ENCODE measurements at places on chromosomes 7 and 10.

DNA sequence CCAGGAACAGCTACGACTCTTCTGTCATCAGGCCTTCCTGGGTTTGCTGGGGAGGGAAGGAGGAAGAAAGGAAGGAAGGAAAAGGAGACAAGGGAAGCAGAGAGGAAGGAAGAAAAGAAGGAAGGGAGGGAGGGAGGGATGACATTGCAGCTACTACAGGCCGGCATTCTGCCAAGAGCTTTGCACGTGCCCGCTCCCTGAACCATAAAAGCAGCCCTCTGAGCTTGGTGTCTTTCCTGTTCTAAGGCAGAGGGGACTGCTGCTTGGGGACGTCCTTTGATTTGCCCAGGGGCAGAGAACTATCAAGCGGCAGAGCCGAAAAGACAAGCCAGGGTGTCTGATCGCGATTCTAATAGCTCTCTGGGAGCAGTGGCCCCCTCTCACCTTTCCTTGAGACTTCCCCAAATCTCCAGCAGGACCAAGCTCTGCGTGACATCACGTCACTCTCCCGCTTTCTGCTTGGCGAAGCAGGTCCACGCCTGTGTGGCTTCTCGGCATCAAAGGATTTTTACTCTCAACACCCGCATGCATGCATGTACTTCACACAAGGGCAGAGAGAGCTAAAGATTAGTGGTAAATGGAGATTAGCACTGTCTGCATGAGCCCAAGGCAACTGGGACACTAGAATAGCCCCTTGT lies 167.8 kb upstream of the AUTS2 start:
- no peak for DNase-seq

GRCh38 chr10:90326498-90327267 lies 531.2 kb downstream of the HTR7 start:
- no peak for DNase-seq

DNA sequence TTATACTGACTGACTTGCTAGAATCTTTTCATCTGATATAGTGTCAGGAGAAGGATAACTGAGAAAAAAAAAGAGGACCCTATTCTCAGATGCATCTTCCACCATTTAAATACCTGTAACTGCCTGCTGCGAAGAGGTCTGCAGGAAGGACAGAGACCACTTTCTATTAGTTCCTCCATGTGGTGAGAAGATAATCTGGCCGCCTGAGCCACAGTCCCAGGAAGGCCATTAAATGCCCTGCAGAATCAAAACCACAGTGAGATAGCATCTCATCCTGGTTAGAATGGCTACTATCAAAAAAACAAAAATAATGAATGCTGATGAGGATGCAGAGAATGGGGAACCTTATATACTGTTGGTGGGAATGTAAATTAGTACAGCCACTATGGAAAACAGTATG lies 19.9 kb upstream of the IFIT1B start:
- DNase-seq, result no peak

- no peak for DNase-seq
These were observed 3.4 kb downstream of the LRRC27 start for GRCh38 chr10:132335189-132336063.

GRCh38 chr7:2186166-2186565 lies 46.6 kb downstream of the MAD1L1 start:
- DNase-seq, result no peak

DNA sequence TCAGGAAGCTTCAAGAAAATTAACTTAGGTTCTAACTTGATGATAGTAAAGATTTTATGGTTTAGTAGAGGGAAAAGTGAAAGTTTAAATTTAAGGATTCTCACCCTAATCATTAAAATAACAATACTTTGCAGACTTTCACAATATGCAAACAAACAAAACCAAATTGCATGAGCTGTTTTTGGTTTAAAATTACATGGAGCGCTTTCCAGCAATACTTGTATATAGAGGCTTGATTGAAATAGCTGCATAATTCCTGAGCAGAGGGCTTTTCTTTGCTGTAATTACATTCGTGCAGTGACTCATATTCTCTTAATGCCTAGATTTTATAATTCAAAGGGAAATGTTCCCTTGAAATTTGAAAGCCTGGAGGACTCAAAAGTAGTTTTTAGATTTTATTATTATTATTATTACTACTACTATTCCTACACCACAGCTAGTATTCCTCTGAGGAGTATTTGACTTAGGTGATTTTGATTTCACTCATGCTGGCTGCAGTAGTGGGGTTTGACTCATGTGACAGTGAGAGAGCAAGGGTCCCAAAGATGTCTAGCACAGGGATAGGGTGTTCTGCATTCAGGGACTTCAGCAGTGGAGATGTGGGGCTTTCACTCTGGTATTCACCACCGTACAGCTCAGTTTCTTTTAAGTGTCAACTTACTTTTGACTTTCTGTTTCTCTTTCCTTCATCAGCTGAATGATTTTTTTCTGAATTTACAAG lies 138.1 kb downstream of the ADAM22 start:
- DNase-seq, result no peak

- DNase-seq, result no peak
These were observed 137.3 kb downstream of the HECW1 start for GRCh38 chr7:43249823-43250145.

DNA sequence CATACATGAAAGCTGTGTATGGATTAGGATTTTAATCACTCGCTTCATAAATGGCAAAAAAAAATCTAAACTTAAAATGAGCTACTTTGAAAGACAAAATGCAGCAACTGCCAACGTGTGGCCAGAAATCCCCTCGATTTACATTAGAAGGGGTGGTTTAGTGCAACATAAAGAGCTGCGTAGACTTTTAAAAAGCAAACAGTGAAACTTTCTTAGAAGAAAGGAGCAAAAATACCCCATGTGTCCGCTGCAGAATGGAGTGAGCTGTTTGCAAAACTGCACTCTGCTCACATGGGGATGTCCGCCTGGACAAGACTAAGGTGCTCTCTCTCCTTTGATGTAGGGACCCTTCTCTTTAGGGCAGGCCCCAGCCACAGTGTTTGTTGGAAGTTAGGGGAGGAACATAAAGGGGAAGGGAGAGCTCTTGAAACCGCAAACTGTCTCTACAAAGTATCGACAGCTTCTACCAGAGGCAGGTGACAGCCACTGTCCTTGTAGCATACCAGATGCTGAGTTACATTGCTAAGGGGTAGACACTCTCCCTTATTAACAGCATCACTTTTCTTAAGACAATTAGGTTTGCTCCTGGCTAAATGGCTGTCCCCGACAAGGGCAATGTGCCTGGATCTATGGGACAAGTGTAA lies 528.1 kb downstream of the KCNMA1 start:
- DNase-seq, result no peak

GRCh38 chr7:76333511-76334101 lies 25.2 kb downstream of the YWHAG start:
- DNase-seq, result no peak

All from stimulated activated CD4-positive, alpha-beta T cell treated with anti-CD3 and anti-CD28 coated beads, Interleukin-15, amount 100 ng/mL, for 48 hours (primary cell).